ENCODE measurements at places on chromosomes 1 and 21. TPM values are rescaled to one million over a fixed set of nuclear protein-coding genes. Genes with fewer than 3 reads are reported as not detected.

DNA sequence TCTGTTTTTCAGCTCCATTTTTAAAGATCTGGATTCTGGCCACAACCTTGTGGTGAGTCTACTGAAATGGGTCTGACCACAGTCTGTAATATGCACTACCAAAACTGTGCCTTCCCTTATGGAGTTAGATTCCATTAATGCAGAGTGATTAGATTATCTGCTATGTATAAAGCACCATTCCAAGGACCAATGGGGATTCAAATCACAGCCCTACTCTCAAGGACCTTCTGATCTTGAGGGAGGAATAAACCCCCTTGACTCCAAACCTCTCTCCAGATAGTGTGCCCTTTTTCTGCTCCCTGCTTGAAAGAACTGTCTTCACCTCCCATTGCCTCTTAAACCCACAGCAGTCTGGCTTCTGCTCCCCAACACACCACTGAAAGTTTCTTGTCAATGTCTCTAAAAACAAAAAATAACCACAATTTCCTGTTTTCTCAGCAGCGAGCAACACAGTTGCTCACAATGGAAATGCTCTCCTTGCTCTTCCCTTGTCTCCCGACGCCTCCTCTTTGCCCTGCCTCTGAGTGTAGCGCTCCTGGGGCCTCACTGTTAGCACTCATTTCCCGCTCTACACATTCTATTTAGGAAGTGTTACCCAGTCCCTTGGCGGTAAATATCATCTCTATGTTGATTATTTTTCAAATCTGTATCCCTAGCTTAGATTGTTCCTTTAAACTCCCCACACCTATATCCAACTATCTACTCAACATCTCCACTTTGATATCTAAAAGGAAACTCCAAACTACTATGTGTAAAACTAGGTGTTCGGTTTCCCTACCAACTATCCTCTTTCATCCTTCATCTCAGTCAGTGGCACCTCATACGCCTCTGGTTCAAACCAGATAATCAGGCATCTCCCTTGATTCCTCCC lies 13.6 kb downstream of the PCNX2 start:
- no peak for DNase-seq

- no peak for DNase-seq
These were observed 366.9 kb upstream of the USP24 start for GRCh38 chr1:55582084-55582483.

- no peak for DNase-seq
These were observed 22.4 kb upstream of the MED18 start for GRCh38 chr1:28306301-28306949.

The KIF2C gene
- polyA plus RNA-seq: 38.8 TPM

DNA sequence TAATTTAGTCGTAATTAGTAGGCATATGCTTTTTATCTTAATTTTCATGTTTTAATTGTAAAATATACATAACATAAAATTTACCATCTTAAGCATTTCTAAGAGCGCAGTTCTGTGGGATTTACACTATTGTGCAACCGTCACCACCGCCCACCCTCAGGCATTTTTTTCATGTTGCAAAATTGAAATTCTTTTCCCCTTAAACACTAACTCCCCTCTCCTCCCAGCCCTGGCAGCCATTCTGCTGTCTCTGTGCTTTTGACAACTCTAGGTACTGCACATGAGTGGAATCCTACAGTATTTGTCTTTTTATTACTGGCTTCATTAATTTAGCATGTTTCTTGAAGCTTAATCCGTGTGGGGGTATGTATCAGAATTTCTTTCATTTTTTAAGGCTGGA lies 7.8 kb downstream of the PIK3CD start:
- DNase-seq: no peak

The LYST gene
- polyA plus RNA-seq: 13.9 TPM

- DNase-seq: no peak
These were observed 201.7 kb downstream of the CRB1 start for GRCh38 chr1:197469620-197470210.

DNA sequence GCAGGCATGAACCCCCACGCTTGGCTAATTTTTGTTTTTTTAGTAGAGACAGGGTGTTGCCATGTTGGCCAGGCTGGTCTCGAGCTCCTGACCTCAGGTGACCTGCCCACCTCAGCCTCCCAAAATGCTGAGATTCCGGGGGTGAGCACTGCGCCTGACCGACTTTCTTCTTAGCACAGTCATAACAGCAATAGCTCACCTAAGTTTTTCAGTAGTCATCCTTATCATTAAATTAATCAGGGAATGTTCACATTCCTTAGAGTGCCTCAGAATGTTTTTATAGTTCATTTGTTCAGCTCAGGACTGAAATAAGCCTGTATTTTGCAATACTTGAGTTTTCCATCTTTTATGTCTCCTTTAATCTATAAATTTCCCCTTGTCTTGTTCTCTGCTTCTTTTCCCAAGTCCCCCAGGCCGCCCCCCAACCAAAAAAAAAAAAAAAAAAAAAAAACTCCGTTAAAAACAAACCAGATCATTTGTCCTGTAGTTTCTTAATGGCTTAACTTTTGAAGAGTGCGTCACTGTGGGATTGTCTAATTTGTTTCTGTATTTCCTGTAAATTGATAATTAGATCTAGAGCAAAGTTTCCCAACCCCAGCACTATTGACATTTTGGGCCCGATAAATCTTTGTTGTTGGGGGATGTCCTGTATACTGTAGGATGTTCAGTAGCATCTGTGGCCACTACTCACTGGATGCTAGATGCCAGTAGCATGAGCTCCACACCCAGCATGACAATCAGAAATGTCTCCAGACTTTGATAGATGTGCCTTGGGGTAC lies 120.7 kb downstream of the ITSN1 start:
- DNase-seq: no peak

The SLC5A9 gene
- 20.6 TPM for polyA plus RNA-seq

DNA sequence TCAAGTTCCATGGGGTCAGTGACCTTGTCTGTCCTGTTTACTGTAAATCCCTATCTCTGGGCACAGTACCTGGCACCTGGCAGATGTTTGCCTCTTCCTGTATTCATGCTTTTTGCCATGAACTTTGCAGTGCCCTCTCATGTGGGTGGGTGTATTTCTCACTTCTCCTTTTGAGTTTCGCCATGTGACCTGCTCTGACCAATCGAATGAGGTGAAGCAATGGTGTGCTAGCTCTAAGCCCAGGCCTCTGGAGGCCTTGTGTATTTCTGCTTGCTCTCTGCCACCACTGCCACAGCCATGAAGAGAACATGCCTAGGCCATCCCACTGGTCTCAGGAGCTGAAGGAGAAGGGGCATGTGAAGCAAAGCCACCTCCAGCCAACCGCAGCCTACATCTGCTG lies 185.5 kb upstream of the ZC3H12A start:
- no peak for DNase-seq
